ENCODE measurements at places on chromosomes 6 and 20.

- DNase-seq: peak; percentile 42
Observed at GRCh38 chr6:31293343-31293742, 21.5 kb upstream of the HLA-C start.

GRCh38 chr20:24918579-24919566, 30.2 kb upstream of the CST7 start:
- no peak for DNase-seq

DNA sequence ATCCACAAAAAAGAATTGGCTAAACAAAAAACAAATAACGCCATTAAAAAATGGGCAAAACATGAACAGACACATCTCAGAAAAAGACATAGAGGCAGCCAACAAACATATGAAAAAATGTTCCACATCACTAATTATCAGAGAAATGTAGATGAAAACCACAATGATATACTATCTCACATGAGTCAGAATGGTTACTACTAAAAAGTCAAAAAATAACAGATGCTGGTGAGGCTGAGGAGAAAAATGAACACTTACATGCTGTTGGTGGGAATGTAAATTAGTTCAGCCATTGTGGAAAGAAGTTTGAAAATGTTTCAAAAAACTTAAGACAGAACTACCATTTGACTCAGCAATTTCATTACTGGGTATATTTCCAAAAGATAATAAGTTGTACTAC, 430.1 kb upstream of the JAG1 start:
- DNase-seq: no peak

DNA sequence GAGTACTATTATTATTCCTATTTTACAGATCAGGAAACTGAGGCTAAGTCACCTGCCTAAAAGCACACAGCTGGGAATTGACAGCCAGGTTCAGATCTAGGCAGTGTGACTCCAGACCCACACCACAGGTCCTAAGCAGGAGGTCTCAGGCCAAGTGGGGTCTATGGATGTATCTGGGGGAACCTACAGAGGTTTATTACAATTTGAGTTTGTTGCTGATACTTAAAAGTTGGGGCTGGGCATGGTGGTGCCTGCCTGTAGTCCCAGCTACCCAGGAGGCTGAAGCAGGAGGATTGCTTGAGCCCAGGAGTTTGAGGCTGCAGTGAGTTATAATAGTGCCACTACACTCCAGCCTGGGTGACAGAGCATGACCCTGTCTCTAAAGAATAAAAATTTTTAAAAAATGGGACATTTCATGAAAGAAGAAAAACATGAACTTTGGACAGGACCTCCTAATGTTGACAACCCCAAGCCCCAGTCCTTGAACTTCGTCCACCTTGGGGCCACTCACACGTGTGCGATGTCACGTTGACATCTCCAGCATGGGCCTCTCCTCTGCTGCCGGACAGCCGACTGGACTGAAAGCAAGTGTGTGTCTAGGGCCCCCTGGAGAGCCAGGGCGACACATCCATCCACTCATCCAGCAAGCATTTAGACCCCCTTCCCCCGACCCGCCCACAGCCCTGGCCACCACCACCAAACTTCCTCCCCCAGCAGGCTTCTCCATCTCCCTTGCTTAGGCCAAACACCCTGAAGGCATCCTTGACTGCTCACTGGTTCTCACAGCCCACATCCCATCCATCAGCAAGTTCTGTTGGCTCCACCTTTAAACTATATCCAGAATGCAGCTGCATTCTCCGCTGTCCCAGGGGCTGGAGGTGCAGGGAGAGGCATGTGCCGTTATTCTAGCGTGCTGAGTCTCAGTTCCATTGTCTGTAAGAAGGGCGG, 40.0 kb downstream of the NOL4L start:
- DNase-seq: no peak

DNA sequence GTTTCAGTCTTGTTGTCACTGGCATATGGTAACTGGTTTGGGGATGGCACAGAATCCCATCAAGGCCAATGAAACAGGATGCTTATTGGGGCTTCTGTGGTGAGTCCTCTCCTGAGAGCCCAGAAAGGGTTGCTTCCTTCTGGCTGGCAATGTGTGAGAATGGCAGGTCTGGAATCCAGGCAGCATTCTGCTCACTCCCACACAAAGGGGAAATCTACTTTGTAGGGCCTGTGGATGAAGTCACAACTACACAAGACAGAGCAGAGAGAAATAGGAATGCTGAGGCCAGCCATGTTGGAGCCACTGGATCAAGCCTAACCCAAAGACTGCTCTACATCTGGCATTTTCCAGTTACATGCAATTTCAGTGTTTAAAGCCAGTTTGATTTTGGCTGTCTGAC, 15.7 kb downstream of the PLAGL2 start:
- no peak for DNase-seq

- no peak for DNase-seq
Observed at GRCh38 chr6:39927159-39927558, 7.1 kb downstream of the MOCS1 start.

DNA sequence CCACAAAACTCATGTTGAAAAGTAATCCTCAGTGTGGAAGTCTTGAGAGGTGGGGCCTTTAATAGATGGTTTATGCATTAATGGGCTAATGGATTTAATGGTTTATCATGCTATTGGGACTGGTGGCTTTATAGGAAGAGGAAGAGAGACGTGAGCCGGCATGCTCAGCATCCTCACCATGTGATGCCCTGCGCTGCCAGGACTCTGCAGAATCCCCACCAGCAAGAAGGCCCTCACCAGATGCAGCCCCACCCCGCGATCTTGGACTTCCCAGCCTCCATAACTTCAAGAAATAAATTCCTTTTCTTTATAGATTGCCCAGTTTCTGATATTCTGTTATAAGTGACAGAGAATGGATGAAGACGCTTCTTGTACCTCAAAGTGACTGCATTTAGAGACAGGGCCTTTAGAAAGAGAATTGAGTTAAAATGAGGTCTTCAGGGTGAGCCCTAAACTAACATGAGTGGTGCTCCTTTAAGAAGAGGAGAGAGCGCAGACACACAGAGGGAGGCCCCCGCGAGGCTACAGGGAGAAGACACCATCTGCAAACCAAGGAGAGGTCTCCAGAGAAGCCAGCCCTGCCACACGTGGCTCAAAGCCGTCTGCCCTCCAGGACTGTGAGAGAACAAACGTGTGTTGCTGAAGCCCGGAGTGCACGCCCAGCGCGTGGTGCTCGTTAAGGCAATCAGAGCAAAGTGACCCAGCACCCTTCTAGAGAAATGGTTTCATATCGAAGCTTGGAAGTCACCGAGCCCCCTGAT, 56.9 kb downstream of the IRF4 start:
- no peak for DNase-seq

- no peak for DNase-seq
Observed at GRCh38 chr6:11616200-11616611, 78.7 kb downstream of the TMEM170B start.

GRCh38 chr6:66508433-66508832, 801.4 kb upstream of the EYS start:
- DNase-seq: no peak

- DNase-seq: no peak
Observed at GRCh38 chr20:34915131-34915530, 38.7 kb downstream of the ACSS2 start.

All from T47D (cell line).